Lower lobe of right lung (tissue), 2 donors: ENCODE measurements at places on chromosomes 13 and 19. TPM values are rescaled to one million over a fixed set of nuclear protein-coding genes. Genes with fewer than 3 reads are reported as not detected.

The CEACAM21 gene
- 28.8 TPM for total RNA-seq

The PNMA8C gene
- 0.18 TPM for total RNA-seq

The SYCN gene
- not detected for total RNA-seq

The LIM2 gene
- total RNA-seq, result not detected

The TMEM272 gene
- 0.09 TPM for total RNA-seq

The ADAT3 gene
- total RNA-seq, result 6.2 TPM

The CASP14 gene
- total RNA-seq, result not detected

The THAP8 gene
- 5.5 TPM for total RNA-seq

The PDE4A gene
- 35.9 TPM for total RNA-seq

The COX7A1 gene
- total RNA-seq, result 64.2 TPM

The MEIOSIN gene
- not detected for total RNA-seq

The SPACA4 gene
- not detected for total RNA-seq

The CPB2 gene
- 33.5 TPM for total RNA-seq

The CEACAM19 gene
- total RNA-seq, result 7.7 TPM

The VAV1 gene
- total RNA-seq, result 36.2 TPM

The BBC3 gene
- total RNA-seq, result 18.5 TPM

The STOML3 gene
- total RNA-seq, result 2.7 TPM

The CRYL1 gene
- 24.9 TPM for total RNA-seq

The LGALS4 gene
- 4.2 TPM for total RNA-seq

The FAM124A gene
- total RNA-seq, result 4.1 TPM

The PLA2G4C gene
- 11.2 TPM for total RNA-seq

The FAM216B gene
- total RNA-seq, result 17.0 TPM

The KLK6 gene
- not detected for total RNA-seq

The UBE2M gene
- 50.4 TPM for total RNA-seq

The ZNF8 gene
- 5.4 TPM for total RNA-seq

The IZUMO4 gene
- 7.4 TPM for total RNA-seq

The SHD gene
- not detected for total RNA-seq

The ZNF541 gene
- total RNA-seq, result 0.89 TPM

The TRPC4 gene
- 0.71 TPM for total RNA-seq

The WDR87 gene
- not detected for total RNA-seq

The SLC25A30 gene
- total RNA-seq, result 26.6 TPM
